ENCODE measurements at places on chromosomes 7 and 10. TPM values are rescaled to one million over a fixed set of nuclear protein-coding genes. Genes with fewer than 3 reads are reported as not detected.

DNA sequence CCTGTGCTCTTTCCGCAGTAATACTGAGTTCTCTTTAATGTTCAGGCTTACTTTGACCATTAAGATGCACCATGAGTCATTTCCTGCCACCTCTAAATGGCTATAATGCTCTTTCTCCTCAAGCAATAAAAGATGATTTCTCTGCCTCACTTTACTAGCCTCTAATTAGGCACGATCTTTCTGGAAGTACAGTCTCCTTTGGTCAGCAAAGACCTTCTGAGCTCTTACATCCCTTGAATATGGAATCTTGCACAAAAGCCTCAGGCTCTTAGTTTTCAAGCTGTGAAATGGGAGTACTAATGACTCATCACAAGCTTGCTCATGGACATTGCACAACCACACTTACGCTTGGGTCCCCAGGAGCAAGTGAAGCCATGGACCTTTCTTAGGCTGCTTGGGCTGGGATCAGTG is 85.9 kb downstream of the FRMD4A start:
- no peak for DNase-seq

GRCh38 chr10:42594246-42594650 is 44.1 kb downstream of the ZNF33B start:
- DNase-seq: no peak

DNA sequence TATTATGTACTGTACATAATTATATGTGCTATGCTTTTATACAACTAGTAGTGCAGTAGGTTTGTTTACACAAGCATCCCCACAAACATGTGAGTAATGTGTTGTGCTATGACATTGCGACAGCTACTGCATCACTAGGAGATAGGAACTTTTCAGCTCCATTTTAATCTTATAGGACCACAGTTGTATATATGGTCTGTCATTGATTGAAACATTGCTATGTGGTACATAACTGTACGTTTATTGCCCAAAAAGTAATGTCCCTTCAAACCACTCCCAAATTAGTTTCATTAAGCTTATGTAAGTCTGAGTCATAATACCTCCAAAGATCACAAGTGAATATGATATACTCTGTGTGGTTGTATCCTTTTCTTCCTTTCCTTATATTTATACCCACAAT is 183.2 kb upstream of the POT1 start:
- no peak for DNase-seq

GRCh38 chr10:44992070-44992731 is 8.5 kb upstream of the ZNF22 start:
- DNase-seq: no peak

GRCh38 chr7:23246555-23246954 is at the start of gene GPNMB:
TSS of gene GPNMB (plus strand) at chr7:23246775. CDS start at chr7:23246858, 83 bp downstream.
- DNase-seq: no peak

- DNase-seq: no peak
Observed at GRCh38 chr7:132685277-132685676, 109.0 kb upstream of the PLXNA4 start.

GRCh38 chr10:123990889-123991288 is 99.3 kb upstream of the CPXM2 start:
- DNase-seq: no peak

GRCh38 chr10:115417585-115418265 is 324.6 kb downstream of the ATRNL1 start:
- peak; percentile 4 for DNase-seq

- DNase-seq: no peak
Observed at GRCh38 chr7:129443612-129444011, 9.4 kb downstream of the STRIP2 start.

DNA sequence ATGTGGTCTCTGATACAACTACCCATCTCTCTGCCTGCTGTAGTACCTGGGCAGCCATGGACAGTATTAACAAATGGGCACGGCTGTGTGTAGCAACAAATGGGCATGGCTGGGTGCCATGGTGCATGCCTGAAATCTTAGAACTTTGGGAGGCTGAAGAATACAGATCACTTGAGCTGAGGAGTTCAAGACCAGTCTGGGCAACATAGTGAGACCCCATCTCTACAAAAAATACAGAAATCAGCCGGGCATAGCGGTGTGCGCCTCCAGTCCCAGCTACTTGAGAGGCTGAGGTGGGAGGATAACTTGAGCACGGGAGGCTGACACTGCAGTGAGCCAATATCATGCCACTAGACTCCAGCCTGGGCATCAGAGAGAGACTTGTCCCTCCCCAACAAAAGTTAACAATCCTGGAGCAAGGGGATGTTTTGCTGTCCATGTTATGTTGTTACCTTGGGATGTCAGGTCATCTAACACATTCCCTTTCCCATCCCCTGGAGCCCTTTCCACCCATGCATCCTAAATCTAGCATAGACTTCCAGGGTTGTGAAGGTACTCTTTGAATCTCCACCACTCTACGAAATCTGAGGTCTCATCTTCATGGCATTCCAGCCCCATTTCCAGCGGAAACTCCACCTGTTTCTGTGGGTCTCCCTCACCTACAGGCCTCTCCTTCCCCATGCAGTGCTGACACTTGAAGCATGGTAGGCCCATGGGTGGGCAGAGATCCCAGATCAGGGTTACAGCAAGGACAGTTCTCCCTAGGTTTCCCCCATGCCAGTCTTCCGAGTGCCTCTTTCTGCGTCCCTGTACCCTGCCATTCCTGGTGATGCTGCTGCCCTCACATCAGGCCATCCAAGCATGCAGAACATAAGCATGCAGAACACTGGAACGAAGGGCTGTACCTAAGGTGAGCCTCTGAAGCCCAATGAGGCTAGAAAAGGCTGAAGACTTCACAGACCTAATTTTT is 13.1 kb downstream of the FXYD4 start:
- no peak for DNase-seq

DNA sequence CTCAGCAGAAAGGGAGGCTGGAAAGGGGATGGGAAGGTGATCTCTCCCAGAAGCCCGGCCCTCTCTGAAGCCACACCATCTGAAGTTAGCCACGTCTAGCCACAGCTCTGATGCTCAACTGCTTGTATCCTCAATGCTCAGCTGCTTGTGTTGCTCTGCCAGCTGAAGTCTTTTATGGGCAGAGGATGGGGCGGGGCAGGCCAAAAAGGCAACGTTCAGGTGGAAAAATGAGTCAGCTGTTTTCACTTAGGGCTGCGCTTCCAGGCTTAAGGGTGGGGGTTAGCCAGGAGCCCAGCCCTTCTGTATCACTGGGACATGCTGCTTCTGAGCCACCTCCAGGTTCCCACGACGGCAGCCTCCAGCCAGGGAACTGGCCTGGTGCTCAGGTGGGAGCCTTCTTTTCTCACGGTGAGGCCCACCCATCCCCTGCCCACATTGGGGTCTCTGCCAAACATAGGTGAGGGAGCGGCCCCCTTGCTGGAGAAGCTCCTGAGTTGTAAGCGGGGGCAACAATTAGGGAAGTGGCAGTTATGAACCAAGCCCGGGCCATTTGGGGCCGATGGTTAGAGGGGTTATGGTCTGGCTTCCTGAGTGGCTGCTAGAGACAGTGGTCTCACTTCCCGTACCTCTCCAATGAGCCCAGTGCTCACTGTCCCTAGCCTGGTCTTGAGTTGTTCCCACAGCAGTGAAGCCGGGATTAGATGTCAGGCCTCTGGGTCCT is 44.9 kb upstream of the CNPY1 start:
- no peak for DNase-seq

- no peak for DNase-seq
Observed at GRCh38 chr10:65032867-65033769, 1511.9 kb downstream of the REEP3 start.

DNA sequence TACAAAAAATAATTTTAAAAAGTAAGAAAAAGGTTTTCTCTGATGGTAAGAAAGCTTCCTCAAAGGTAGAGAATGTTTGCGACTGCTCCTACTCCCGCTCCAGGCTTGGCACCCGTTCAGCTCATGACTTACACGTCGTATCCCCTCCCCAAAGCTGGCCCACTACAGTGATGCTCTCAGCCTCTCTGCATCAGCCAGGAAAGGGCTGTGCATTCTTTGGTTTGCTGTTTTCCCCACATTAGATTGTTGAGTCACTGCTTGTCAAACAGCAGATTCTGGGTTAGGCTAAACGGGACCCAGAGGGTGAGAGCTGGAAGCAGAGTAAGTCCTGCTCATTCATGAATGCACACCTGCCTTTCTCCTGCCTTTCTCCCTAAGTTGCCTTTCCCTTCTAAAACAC is 54.7 kb upstream of the NMT2 start:
- no peak for DNase-seq

DNA sequence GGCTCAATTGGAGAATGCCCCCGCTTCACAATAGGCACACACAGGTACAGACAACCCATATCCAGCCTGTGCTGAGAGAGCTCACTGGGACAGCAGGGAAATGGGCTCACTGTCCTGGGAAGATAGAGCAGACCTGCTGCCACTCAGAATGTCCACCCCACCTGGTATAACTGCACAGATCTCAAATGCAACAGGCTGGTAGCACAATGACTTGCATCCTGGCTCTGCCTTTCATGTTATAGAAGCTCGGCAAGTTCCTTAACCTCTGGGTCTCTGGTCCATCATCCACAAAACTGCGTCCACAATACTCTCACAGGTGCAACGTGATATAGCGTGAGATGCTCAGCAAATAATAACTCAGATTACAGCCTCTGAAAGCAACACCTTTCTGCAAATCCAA is 295.4 kb downstream of the GRID1 start:
- no peak for DNase-seq

GRCh38 chr7:121954803-121955202 is 81.8 kb downstream of the PTPRZ1 start:
- no peak for DNase-seq

- no peak for DNase-seq
Observed at GRCh38 chr7:151393031-151393977, 16.5 kb downstream of the WDR86 start.

DNA sequence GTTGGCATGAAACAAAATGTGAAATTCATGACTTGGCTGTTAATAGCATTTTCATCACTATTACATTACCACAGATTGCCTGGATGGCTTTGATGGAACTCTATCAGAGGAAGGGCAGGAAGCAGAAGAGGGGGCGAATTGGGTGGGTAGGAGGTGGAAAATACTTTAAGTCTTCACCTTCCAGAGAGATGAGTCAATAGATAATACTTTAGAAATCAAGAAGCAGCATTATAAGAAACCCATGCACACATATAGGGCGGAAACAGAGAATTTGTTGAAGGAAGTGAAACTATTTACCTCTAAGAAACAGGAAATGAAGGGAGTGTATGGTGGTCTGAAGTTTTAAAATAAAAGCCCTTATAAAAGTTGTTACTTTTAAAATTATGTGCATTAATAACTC is 152.1 kb upstream of the TARP start:
- DNase-seq: no peak

DNA sequence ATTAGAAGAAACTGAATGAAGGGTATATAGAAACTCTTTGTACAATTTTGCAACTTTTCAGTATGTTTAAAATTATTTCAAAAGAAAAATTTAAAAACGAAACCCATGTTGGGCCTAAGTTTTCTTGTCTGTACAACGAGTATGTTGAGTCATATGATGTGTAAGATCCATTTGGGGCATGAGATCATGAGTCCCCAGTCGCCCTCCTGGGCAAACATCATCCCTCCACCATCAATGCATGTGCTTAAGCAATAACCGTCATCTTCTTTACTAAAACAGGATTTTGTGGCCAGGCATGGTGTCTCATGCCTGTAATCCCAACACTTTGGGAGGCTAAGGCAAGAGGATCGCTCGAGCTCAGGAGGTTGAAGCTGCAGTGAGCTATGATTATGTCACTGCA is 54.2 kb upstream of the CDCA7L start:
- DNase-seq: no peak

GRCh38 chr10:72321248-72322029 is 33.3 kb downstream of the DNAJB12 start:
- DNase-seq: peak; percentile 48

- peak; percentile 12 for DNase-seq
Observed at GRCh38 chr7:159084069-159084801, 60.4 kb downstream of the VIPR2 start.

- DNase-seq: no peak
Observed at GRCh38 chr7:54877683-54878082, 118.7 kb upstream of the SEC61G start.

- no peak for DNase-seq
Observed at GRCh38 chr7:91088156-91088555, 176.1 kb upstream of the FZD1 start.

DNA sequence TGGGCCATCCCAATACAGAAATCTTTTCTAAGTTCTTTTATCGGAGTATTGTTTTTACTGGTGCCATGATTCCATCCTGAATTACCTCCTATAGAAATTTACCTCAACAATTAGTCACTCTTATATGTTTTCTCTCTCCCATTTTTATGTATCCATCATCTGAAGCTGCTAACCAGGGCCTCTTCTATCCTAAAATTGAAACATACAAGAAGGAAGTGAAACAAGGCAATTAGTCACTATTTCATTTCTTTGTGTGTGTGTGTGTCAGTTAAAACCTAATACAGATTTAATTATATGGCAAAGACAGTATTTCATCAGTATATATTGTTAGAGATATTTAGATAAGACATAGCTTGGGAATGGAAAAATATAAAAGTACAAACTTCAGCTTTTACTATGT is 148.4 kb upstream of the AHR start:
- DNase-seq: no peak

DNA sequence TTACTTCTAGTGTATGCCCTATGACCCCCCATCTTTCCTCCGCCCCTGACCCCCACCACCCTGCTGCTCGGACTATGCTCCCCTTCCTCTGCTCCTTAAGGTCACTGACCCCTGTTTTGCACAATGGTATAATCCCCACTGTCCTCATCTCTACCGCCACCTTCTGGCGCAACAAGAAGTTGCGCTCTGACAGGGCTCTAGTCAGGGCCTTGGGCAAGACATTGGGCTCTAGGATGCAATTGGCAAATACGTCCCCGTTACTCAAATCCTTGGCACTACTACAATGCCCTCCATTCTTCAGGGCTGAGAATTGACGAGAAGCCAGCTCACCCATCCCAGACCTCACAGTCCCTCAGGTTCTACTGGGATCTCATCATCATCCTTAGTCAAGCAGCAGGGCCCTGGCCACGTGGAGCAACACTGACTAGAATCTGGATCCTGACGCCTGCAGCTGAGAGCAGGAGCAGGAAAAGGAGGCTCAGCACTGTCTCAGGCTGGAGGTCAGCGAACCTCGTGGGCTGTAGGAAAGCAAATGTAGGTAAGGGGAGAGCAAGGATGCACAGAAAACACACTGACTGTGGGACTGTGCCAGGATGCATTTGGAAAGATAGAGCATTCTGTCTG is 10.6 kb downstream of the LRIT2 start:
- peak; percentile 63 for DNase-seq

DNA sequence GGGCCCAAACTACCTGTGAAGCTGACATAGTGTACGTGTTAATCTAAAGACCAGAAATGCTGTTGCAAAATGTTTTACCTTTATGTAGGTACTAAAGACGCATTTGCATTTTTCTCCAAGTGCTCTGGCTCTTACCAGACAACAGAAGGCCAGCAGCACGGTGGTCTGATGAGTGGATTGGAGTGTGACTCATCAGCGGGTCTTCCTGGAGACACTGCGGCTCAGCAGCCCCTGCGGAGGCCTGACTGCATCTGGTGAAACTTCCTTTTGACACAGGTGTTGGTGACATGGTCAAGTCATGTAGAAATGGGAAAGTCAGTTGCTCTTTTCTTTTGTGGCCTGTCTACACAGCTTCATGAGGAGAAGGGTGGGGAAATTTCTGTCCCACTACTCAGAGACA is 723.6 kb downstream of the INHBA start:
- DNase-seq: no peak

The ECHDC3 gene
- 1.5 TPM for total RNA-seq

The ETV1 gene
- total RNA-seq: not detected

The UBTD1 gene
- total RNA-seq: 0.86 TPM

The PCDH15 gene
- total RNA-seq: not detected

The FGL2 gene
- total RNA-seq: not detected

The SVOPL gene
- total RNA-seq: not detected

The TRIM50 gene
- not detected for total RNA-seq

The ZEB1 gene
- 29.1 TPM for total RNA-seq

The TYW1B gene
- total RNA-seq: 2.8 TPM

The PTTG1IP2 gene
- not detected for total RNA-seq

All from activated naive CD4-positive, alpha-beta T cell treated with anti-CD3 and anti-CD28 coated beads for 36 hours (primary cell).